ENCODE measurements at places on chromosomes 7 and 10.

DNA sequence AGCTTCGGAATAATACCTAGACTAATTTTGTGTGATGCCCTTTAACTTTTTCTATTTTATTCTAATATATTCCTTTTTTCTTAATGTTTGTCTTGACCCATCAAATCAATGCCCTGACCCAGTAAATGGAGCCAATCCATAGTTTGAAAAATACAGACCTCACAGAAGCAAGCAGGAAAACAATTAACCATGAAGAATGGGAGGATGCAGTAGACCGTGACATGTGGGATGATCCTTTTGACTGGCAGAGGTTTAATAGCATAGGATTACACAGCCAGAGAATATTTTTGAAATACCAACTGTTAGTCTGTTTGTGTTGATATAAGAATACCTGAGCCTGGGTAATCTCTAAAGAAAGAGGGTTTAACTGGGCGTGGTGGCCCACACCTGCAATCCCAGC is 142.6 kb upstream of the NEBL start:
- DNase-seq: no peak

DNA sequence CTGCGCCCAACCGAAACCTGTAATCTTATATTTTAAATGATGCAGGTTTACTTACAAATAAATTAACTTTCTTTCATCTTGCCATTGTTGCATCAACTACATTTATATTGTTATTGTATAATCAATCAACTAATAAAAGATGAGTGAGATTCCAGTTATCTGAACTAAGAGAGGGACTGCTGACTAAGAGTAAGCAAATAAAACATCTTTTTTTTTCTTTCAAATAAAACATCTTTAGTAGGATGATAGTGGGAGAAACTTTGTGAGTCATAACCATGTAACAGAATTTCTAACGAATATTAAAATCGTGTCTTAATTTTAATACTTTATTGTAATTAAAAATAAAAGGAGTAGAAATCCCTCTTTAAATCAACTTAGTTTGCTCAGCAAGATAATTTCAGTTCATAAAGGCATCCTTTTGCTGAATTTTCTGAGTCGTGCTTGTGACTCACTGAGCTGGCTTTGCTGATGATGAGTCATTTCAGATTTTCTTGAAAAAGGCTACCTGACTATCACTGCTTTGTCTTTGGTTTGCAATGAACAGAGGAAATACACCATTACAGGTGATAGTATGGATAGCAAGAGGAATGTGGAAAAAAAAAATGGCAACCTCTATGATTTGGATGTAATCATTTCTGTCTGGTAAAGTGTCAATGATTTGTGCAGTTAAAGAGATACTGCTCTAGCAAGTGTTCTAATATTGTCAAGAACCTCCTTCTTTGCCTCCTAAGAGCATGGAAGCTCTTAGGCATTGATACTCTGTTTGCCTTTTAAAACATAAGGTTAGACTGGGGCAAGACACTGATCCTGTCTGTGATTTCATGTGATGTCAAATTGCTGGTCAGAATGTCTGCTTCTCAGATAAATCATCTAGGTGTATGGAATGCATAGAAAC is 119.5 kb downstream of the GPR158 start:
- DNase-seq: no peak

DNA sequence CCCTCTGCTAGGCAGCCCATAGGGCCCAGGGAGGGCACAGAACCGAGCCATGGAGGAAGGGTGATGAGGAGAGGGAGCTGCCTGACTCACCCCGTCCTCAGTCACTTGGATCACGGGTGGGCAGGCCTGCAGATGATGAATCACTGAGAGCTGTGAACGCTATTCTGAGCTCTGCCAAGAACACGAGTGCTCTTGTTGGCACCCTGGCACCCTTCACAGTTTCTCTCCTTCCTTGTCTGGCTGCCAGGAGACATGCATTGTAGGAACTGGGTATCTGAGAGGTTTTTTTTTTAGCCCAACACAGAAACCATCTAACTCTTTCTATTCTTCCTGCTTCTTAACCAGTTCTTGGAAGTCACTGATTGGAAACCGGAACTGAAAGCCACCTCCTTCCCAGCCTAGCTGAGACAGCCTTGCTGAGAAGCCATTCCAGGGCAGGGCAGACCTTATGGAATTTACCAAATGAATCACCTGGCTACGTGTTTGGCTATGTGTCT is 82.1 kb downstream of the SLC37A3 start:
- DNase-seq: no peak

DNA sequence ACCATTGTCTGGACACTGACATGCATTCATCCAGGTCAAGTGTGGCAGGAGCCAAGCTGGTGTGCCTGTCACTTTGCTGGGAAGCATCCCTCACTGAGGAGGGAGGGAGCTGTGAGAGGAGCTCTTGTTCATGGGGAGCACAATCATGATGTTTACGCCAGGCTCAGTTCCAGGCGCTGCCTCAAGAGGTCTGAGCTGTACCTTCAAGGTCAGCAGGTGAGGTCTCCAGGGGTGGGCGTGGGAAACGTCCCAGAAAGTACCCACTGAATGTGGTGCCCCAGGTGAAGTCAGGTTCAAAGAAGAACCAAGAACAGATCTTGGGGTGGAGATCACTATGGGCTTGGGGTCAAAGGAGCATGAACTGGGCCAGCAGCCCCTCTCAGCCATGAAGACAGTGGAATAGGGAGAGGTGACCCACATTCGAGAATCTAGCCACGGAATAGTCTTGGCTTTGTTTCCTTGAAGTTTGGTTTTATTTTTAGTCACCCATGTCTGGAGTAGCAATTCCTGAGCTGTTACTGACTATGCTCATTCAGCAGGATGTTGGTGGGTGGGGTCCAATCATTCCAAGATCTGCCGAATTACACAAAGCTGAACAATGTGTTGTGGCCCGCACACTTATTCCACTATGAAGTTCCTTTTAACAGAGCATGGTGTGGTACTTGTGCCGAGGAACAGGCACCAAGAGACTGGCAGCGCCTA is 29.3 kb downstream of the NPS start:
- DNase-seq: no peak

DNA sequence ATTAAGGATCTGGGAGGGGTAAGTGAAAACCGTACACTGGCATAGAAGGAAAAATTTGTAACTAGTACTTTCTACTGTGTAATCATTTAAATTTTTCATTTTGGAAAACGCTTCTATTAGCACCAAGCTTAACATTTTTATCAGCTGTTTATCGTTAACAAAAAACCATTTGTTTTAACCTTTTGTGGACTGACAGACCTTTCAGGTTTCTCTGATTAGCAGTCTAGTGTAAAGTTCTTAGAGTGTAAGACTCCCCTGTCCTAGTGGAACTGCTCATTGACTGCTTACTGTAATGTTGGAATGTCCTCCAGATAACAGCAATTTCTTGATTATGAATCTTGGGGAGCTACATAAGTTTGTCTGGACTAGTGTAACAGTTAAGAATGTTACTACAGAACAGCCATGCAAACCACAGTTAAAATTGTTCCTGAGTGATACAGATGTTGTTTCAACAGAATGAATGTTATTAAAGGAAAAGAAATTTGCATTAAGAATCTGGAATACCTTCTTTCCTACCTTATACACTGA is 2.0 kb downstream of the DBF4 start:
- DNase-seq: no peak

- no peak for DNase-seq
Measured at GRCh38 chr10:68212721-68213352, 19.1 kb downstream of the ATOH7 start.

GRCh38 chr10:132011024-132011423 is 29.3 kb upstream of the BNIP3 start:
- DNase-seq: no peak

- no peak for DNase-seq
Measured at GRCh38 chr7:129848436-129848835, 104.3 kb downstream of the UBE2H start.

GRCh38 chr7:30040938-30041337 is 12.7 kb downstream of the PLEKHA8 start:
- DNase-seq: no peak

GRCh38 chr7:126445991-126446390 is 806.8 kb downstream of the GRM8 start:
- no peak for DNase-seq

DNA sequence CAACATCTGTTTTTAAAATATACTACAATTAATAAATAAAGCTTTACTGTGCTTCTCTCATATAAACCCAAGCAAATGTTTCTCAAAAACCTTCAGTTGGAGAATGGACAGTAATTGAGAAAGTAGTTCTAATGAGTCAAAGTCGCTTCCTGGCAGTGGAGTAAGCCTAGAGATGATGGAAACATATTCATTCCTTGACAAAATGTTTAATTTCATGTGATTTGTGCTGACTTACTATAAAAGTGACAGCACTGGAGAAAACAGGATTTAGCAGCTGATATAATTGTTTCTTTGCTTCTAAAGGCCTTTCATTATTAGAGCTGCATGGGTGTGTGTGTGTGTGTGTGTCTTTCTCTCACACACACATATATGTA is 9.0 kb downstream of the ELMO1 start:
- no peak for DNase-seq

DNA sequence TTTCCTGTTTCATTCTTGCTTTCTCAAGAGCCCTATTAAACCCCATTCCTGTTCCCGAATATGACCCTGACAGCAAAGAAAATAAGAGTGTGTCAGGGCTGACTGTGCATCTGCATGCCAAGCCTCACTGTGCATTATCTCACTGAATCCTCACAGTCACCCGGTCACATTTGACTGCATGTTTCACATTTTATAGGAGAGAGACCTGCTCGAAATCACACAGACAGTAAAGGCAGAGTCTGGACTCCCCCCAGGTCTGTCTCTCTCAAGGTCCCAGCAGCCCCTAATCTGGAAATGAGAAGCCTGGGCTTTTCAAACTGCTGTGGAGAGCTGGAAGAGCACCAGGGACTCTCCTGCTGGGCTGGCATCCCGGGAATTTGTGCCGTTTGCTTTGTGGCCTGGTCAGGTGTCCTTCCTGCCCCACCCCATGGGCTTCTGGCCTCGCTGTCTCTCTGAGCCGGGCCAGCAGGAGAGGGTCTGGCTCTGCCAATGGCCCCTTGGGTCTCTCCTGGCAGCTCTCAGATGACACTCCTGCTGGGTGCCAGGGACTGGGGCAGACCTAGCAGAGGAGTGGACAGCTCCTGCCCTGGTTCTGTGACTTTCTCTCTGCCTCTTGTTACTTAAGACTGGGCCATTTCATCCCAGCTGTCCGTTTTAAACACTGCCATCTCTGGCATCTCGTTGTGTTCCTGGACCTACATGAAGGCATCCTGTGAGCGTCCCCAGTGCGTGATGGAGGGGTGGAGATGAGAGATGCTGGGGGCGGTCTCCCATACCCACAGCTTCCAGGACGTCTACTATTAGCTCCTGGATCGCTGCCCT is 173.6 kb downstream of the ARHGAP12 start:
- DNase-seq: no peak

GRCh38 chr7:125592331-125592730 is 662.7 kb upstream of the POT1 start:
- no peak for DNase-seq

GRCh38 chr10:133565441-133566294 is at the start of gene SYCE1:
TSS of gene SYCE1 (minus strand) at chr10:133565583. CDS start at chr10:133565529, 54 bp downstream.
- DNase-seq: no peak

DNA sequence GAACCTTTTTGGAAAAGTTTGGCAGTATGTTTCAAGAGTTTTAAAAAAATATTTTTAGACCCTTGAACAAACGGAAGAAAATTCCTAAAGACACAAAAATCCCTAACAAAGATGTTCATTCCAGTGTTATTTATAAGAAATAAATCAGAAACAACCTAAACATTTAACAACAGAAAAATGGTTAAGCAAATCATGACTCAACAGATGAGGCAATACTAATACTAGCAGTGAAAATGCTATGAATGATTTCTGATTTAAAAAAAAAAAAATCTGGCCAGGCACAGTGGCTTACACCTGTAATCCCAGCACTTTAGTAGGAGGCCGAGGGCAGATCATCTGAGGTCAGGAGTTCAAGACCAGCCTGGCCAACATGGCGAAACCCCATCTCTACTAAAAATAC is 61.0 kb downstream of the ARHGAP12 start:
- no peak for DNase-seq

DNA sequence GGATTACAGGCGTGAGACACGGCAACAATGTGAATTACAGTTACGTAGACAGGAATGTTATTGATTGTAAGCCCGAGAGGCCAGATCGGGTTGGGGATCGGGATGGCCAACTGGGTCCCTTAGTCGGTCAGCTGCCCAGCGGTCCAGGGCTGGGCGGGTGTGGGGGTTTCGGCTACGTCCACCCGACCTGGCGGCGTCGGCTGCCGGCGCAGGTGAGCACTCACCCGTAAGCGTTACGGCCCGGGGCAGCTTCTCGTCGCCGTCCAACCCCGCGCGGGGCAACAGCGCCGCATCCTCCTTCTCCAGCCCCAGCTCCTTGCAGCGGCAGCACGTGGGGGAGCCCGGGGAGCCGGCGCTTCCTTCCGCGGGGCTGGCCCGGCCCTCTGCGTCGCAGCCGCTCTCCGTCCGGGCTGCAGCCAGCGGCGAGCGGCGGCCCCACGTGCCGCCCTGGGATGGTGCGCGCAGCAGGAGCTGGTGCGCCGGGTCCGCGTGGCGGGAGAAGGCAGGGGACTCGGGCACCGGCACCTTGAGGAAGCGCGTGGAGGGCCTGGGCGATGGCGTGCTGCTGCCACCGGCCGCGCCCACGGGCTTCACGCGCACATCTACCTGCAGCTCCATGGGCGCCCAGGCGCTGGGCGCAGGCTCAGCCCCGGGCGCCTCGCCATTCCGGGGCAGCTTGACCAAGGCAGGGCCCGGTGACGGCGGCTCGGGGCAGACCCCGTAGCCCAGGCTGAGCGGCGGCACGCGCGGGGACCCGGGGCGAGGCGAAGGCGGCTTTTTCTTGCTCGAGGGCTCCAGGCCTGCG is 609 bp downstream of the KLRG2 start:
- no peak for DNase-seq

DNA sequence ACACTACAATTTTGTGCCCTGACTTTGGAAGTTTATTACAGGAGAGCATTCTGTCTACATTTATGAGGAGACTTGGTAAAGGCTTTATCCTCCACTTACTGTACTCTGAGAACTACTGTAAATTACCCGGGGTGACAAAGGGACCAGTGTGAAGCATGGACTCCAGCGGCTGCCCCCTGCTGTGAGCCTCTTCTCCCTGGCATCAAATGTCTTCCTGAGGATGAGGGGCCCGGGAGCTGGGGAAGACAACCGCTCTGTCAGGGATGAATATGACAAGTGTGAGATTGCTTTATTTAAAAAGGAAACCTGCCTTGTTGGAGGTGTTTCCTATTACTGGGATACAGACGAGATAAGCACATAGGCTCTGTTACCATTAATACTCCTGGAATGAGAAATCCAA is 714.8 kb downstream of the CCSER2 start:
- no peak for DNase-seq

- DNase-seq: no peak
Measured at GRCh38 chr7:100173806-100174495, 3.2 kb downstream of the GPC2 start.

Data from urinary bladder (tissue), 4 donors.